ENCODE measurements at places on chromosomes 7 and 10.
A peak's percentile ranks its signal among the peaks of the same experiment; 100 is the strongest.

DNA sequence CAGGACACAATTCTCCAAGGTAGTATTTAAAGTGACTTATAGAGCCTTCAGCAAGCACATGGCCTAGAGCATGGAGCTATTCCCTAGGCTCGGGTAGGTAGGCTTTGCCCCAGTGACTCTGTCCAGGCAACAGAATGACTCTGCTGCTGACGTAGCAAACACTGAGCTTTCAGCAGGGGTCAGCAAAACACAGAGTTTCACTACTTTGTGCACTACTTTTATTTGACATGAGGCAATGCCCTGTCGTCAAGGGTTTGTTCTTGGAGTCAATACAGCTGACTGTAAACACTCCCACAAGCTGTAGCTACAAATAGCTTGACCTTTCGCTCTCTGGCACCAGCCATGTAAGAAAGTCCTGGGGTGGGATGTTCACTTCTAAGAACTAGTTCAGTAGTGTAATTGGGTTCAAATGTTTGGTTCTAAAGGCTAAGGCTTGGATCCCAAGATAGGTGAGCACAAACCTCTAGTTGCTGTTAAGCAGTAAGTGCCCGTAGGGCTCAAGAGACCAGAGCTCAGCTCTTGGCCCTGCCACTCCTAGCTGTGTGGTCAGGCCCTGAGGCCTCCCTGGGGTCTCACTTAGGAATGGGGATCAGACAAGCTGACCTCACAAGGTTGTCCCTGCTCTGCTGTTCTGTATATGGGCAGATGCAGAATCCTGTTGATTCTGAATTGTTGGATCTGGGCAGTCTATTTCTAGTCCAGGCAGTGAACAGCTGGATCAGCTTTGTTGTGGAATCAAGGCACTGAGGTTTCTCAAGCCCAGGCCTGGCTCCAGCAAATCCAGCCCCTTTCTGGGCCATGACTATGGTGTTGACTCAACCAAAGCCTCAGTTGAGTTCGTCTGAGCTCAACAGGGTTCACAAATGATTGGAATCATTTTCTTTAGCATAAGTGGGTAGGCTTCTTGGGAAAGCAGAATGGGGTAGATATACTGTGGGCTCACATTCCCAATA lies 10.7 kb downstream of the NODAL start:
- DNase-seq, result no peak

DNA sequence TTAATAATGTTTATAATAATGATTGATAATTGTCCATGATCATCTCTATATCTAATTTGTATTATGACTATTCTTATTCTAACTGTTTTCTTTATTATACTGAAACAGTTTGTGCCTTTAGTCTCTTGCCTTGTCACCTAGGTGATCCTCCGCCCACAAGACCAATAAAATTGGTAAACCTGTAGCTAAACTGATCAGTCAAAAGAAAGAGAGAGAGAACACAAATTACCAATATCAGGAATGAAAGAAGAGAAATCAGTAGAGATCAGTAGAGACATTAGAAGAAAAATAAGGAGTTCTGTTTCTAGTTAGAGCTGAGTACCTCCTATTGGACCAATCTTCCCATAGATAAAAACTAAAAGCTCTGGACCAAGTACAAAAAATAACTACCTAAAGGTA lies 6.1 kb upstream of the COA1 start:
- DNase-seq, result no peak

DNA sequence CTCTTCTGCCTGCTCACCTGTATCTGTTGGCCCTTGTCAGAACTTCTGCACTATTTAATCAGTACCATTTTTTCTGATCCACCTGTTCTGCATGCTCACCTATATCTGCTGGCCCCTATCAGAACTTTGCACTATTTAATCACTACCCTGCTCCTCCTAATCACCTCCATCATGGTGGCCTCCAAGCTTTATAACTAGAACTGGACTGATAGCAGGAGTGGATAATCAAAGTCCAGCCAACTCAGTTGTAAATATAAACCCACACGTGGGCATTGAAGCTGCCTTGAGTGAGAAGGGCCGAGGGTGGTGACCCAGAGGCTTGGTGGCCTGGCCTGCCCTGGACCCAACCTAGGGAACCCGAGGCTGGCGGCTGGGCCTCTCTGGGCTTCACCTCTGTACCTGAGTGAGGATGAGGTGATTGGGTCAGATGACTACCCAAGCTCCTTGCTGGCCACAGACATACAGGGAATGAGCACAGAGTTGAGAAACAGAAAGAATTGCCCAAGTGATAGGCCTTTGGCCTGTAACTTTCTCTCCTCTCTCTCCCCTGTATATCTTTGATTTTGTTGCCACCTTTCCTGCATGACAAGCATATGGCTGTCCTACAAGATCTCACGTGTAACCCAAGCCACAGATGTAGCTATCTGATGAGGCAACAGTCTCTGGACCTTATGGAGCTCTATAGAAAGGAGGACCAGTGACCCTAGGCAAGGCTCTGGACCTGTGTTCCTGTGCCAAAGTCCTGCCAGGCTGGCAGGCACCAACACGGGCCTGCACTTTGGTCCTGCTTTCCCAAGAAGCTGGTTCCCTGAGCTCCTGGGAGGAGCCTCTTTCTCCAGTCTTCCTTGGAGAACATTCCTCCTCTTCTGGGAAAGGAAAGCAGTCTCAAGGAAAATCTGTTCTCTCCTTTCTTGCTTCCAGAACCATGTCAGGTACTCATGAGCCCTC lies 23.4 kb upstream of the FAM3C start:
- no peak for DNase-seq

GRCh38 chr10:51046654-51047053 lies 27.6 kb upstream of the PRKG1 start:
- DNase-seq, result peak; percentile 15

DNA sequence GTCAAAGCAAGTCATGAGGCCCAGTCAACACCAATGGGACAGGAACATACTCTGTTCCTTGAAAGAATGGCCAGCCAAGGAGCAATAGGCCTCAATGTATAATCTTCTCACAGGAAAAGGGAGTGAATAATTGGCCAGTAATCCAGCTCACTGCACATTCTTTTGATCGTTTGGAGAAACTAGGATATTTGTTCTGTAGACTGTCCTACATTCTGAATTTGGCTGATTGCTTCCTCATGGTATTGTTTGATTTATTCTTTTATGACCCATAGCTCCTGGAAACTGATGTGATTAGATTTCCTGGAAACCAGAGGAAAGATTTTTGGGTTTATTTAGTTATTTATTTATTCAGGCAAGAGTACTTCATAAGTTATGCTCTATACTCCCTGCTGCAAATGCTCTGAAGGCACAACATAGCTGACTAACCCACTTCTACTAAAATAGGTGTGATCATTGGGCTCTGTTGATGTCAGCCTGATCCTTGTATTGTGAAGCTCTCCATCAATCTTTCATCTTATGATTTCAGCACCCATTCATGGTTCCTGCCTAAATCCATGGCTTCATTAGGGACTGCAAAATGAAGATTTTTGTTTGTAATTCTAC lies 745.2 kb downstream of the SUGCT start:
- DNase-seq, result peak; percentile 10

DNA sequence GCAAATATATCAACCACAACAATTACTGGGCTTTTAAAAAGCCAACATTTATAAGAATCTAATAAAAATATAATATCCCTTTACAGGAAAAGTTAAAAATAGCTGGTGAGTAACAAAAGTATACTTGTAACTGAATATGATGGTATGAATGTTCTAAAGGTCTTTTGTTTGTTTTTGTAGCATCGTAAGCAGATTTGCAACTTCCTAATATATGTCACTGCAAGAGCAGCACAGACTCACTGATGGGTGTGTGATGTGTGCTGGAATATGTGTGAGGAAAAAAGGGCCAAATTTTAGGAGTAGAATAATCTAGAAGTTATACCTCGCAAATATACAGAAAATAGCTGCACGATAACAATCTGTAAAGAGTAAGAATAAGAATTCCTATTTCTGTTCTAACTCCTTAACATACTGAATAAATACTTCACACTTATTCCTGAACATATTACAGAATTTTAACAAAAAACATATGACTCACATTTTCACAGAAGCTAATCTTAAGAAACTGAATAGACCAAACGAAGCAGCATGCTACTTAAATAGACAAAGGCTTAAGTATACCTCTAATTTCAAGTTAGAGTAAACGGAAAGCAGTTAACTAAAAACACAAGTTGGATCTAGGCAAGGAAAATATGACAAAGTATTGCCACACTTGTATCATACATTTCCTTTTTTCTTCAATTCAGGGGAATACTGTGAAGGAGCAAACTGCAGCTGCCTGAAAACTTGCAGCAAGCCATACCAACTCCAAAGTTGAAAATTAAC lies 9.6 kb downstream of the ETV1 start:
- DNase-seq, result peak; percentile 49

- DNase-seq, result no peak
These were observed 72.6 kb upstream of the NANOS1 start for GRCh38 chr10:118956802-118957442.

DNA sequence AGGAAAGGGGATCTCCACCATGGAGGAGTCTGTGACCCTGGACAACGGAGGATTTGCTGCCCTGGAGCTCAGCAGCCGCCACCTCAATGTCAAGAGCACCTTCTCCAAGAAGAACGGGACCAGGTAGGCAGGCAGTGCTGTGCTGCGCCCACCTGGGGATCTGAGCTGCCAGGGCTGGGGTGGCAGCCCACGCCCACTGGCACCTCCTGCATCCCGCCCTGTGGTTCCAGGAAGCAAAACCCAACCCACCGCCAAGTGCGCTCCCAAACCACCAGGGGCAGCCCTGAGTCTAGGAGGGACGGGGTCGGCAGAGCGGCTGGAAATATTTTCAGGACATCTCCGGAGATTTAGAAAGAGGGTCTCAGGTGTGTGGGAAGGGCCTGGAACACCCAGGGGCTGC lies 440.3 kb upstream of the FOXK1 start:
- DNase-seq, result no peak

- DNase-seq, result no peak
These were observed 137.4 kb upstream of the PPIF start for GRCh38 chr10:79209831-79210230.

- DNase-seq, result no peak
These were observed 90.2 kb upstream of the ABI1 start for GRCh38 chr10:26950934-26951333.

GRCh38 chr7:240146-240676 lies 47.8 kb downstream of the FAM20C start:
- no peak for DNase-seq

DNA sequence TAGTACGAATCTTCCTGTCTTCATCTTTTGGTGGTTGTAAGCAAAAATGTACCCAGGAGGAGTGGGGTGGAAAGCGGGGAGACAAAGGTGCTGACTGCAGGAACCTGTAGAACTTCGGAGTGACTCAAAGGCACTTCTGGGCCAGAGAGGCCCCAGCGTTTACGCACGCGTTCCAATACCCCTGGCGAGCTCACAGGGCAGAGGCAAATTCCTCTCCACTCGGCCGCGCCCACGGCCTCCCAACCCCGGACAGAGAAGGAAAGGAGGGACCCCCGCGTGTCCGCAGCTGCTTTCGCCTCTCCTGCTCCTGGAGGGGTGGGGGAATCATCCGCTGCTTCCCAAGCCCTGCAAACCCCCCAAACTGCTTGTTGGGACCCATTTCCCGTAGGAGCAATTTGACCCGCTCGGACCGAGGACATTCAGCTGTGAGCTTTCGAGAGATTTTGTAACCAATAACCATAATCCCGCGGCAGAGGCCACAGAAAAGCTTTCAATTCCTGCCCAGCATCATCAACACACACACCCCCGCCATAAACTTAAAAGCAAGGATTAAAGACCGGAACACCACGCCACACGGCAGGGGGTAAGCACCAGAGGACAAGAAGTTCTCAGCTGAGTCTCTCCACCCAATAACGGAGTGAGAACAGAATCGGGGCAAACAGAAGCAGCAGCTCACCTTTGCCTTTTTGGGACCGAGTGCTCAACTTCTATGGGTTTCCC lies 2.3 kb downstream of the IGF2BP3 start:
- DNase-seq, result peak; percentile 58

DNA sequence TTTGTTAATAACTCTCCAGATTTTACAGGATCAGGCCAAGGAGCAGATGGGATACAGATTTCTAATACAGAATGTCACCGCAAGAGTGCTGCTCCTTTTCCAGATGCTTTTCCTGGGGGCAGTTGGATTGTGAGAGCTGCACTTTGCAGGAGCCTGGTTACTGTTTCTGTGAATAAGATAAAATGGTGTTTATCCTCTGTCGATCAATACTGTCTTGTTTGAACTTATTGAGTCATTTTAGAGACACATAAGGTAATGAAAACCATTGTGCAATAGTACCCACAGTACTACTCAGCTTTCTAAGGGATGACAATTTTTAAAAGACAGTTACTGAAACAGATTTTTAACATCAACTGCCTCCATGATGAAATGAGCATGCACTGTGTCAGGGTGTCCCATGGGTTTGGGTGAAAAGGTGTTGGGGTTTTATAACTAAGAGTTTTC lies 2.9 kb downstream of the A1CF start:
- no peak for DNase-seq

DNA sequence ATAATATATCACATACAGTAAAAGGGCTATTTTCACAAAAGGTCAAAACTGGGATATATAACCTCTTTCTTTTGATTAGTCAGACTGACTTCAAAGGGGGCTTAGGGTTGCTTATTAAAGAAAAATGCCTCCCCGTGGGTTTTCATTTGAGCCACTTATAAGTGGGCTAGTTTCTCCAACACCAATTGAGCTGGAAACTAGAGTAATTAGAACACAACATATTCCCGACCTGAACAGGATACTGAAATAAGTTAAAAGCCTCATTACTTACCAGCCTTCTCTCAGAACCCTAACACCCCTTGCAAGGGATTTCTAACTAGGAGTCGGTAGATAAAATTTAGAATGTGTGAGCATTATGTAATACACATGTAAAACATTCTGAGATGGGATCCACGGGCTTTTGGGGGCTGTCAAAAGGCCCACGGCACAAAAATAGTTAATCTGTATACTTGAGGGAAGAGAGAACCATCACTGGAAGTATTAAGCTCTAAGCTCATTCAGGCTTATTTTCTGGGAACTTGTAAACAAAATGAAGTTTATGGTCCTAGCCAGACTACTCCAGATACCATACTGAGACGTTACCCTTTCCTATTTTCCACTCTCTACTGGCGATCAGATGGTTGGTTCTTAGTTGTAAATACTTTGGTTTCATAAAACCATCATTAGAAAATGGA lies 29.3 kb upstream of the KMT2E start:
- DNase-seq, result no peak

DNA sequence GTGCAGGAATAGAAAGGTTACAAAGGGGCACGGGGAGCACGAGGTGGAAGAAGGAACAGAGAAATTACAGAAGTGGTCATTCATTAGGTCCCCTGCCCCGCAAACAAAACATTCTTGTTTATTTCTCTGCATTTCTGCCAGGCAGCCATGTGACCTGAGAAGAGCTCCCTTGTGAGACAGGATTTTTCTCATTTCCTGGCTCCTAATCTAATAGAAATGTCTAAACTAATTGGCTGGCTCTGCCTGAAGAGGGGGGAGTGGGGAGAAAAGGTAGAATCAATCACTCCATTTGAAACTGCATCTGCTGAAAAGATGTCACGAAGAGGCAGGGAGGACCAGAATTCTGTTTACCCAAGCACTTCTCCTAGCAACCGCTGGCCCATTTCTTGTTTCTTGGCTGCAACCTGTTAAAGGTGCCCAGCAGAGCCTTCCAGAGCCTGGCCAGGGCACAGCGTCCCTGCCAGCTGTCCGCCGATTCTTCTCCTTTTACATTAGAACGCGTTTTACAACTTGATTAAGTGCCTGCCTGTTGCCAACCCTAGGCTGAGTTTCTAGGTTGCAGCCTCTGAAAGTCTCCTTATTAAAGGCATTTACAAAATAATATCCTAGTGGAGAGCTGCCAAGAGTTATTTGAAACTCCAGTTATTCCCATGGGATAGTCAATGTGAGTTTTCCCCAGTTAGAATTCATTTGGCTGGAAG lies 1227.6 kb downstream of the TYW1 start:
- DNase-seq, result peak; percentile 56

GRCh38 chr7:112336936-112337576 lies 113.2 kb upstream of the IFRD1 start:
- no peak for DNase-seq

Data from fibroblast of skin of right biceps (primary cell).